SW 1271 (cell line): ENCODE measurements at places on chromosomes 1 and 21.

- DNase-seq = peak; percentile 67
Observed at GRCh38 chr1:99808391-99809115, 41.6 kb upstream of the AGL start.

GRCh38 chr1:167841530-167841929 lies 72.4 kb downstream of the ADCY10 start:
- DNase-seq = no peak

DNA sequence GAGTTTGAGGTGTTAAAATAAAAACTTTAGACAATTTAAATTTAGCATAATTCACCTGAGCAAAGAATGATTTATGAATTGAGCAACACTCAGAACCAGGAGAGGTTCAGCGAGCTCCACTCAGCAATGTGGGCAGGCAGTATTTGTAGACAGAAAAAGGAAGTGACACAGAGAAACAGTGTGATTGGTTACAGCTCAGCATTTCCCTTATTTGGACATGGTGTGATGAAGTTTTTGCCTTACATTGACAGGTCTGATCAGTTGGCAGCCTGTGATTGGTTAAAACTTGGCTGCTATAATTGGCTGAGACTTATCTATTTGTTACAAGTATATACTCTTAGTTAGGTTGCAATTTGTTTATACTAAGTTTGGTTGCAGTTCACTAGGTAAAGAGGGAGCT lies 621.2 kb upstream of the PRMT6 start:
- DNase-seq = no peak

DNA sequence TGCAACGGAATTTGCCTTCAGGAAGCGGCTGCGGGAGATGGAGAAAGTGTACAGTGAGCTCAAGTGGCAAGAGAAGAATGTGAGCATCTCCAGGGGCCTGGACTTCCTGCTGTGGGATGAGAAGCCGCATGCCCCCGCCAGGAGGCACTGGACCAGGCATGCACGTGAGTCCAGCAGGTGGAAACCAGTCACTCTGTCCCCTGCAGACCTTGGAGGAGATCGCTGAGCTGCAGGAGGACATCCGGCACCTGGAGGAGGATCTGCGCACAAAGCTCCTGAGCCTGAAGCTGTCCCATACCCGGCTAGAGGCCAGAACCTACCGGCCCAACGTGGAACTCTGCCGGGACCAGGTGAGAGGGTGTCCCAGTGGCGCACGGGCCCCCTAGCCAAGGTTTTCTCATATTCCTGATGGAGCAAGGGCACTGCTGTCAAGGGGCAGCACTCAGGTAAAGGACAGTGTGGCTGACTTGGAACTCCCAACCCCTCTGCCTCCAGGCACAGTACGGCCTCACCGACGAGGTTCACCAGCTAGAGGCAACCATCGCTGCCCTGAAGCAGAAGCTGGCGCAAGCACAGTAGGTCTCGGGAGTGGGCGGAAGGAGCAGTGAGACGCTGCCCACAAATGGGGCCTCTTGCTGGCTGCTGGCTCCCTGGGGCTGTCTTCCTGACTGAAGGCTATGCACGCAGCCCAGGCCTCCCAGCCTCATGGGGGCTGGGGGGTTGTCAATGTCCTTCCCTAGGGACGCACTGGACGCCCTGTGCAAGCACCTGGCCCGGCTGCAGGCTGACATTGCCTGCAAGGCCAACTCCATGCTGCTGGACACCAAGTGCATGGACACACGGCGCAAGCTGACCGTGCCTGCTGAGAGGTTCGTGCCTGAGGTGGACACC lies 1.2 kb upstream of the ADPRS start:
- no peak for DNase-seq

DNA sequence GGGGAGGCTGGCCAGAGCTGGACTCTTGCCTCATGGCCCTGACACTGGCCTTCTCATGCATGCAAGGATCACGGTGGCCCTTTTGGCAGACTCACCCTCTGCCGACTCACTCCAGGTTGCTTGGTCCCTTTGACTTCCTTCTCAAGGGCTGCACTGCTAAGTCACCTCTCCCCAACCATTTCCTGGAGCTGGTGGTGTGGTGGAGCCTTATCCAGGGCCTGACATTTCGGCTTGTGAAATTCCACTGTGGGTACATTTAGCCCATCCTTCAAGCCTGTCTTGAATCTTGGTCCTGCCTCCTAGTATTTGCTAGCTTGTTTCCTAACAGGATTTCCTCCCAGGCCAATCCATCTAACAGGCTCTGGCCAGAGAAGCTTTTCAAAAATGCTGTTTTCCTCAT lies 52.6 kb upstream of the JUN start:
- no peak for DNase-seq

GRCh38 chr1:176220100-176220689 lies 13.1 kb upstream of the COP1 start:
- DNase-seq = no peak

- DNase-seq = no peak
Observed at GRCh38 chr1:26469558-26469957, 2.7 kb upstream of the HMGN2 start.

- DNase-seq = no peak
Observed at GRCh38 chr1:11770011-11770410, 8.0 kb downstream of the C1orf167 start.

DNA sequence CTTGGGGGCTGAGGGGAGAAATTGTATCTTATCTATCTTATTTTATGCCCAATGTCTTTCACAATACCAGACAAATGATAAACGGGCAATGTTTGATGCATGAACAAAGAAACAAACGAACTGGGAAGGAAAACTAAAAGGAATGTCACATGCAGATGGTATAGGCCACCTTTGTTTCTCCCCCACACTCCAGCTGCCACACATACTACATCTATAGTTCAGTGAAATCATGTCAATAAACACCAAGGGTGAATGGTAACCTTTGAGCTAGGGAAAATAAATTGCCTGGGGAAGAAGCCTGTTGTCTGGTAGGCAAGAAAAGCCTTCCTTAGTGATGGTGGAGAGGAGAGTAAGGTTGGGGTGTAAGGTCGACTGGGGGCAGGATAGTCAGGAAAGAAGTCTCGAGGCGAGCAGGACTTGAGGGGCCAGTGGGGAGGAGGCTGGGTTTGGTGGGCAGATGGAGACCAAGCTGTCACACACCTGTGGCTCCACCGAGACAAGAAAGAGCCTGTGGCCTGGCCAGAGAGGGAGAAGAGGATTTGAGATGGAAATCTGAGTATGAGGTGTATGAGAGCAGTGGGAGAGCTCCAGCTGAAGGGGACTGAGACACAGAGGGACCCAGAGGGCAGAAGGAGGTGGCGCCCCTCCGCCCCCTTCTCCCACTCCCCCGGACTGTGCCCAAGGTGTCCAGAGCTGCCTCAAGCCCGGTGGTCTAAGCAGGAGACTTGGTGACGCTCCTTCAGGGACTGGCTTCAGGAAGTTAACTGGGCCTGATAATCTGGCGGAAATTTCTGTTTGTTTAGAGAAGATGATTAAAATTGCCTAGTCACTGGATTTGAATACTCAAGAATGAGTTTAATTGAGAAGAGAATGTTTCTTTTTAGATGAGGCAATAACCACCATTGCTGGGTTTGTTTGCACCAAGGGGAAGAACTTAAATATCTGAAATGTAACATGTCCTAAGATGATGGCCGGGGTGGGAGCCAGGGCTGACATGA lies 37.3 kb downstream of the ATF3 start:
- DNase-seq = no peak

DNA sequence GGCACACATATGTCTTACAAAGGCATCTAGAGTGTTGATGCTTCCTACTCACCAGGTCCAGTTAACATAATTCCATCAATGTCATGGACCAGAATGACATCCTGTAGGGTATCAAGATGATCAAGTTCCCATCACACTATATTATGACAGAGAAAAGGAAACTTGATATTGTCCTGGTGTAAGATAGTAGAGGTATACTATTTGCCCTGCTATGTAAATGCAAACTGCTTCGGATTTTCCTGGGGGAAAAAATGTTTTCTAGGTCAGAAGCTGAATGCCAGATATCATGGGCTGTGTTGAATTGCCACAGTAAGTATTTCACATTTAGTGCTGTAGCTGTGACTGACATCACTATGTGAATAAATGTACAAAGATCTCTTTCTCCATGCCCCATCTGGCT lies 16.2 kb upstream of the HYI start:
- DNase-seq = no peak

GRCh38 chr1:67514786-67515185 lies 84.6 kb upstream of the SERBP1 start:
- DNase-seq = no peak

DNA sequence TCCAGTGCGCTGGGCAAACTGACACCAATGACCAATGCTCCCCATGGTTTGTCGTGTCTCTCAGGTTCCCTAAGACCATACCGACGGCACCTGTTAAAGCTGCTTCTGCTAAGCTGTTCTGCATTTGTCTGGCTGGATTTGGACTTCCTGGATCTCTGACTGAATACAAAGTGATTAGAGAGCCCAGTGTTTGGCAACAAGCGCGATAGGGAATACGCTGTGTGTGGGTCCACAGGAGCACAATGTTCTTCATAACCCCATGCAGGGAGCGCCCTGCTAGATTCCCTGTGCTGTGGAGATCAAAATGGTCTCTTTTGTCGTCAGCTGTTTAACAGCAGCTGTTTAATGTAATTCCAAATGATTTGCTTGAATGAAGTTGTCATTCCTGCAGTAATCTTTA lies 26.0 kb upstream of the ESRRG start:
- no peak for DNase-seq

DNA sequence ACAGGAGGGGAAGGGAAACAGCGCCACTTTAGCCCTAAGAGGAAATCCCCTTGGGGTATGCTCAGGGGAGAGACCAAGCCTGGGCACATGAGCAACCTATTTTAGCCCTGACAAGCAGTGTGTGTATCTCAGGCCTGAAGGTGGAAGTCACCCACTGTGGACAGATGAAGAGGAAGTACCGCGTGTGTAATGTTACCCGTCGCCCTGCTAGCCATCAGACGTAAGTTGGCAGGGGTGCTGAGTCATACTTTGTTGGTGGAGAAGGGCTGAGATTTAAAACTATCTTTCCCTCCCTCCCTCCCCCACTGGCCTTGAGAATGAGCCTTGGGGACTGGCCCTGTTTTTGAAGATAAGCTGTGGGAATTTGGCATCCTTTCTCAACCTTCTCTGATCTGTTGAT lies 11.2 kb downstream of the AGO1 start:
- DNase-seq = no peak

GRCh38 chr1:244603498-244603897 lies 49.4 kb upstream of the DESI2 start:
- DNase-seq = no peak

GRCh38 chr1:60672449-60672848 lies 409.9 kb upstream of the NFIA start:
- no peak for DNase-seq

- DNase-seq = no peak
Observed at GRCh38 chr1:184553845-184554244, 167.0 kb downstream of the C1orf21 start.

- DNase-seq = no peak
Observed at GRCh38 chr1:23816906-23817305, 8.3 kb downstream of the HMGCL start.

DNA sequence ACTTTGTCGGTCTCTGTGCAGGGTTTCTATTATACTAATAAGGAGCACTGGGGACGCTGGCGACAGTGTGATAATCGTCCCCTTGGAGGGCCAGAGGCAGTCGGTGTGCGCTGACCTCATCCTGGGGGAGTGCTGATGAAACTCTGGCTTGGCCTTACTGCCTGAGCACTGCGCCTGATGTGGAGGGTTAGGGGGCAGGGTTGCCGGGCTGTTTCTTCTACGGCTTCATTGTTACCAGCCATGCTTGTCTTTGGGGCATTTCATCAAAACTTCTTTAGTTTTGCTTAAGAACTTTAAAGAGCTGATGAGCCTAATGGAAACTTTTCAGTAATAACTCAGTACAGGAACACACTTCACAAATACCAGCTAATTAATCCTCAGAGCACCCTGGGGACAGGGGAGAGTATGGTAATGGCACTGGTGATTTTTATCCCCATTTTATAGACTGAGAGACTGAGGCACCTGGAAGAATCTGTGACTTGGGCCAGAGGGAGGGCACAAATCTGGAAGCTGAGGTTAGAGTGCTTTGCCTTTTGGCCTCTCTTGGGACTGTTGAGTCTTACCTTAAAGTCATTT lies 81.8 kb downstream of the PEX14 start:
- no peak for DNase-seq

DNA sequence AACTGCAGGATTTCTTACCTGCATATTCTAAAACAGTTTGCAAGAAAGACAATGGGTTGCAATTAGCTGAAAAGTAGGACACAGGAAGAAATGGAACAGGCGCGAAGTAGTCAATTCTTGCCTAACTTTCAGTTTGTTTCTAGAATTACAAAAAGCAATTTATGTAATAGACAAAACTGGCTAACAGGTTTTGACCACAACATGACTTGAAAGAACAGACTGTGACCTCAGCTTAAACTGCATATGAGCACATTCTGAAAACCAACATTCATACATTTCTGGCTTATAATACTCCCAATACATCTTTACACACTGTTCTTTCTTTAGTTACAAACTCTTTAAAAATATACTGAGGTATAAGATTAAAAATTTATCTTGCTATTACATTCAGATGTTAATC lies 405.9 kb upstream of the B3GALT2 start:
- no peak for DNase-seq

DNA sequence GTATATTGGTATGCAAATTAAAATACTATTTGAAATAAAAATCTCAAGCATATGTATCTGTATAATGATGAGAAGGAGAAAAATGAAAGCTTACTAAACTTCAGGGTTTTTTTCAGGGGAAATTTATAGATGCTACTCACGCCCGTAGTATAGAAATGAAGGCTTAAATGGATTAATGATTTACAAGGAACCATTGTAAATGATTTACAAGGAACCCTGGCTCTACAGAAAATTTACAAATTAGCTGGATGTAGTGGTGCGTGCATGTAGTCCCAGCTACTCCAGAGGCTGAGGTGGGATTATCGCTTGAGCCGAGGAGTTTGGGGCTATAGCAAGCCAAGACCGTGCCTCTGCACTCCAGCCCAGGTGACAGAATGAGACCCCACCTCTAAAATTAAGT lies 150.5 kb downstream of the PCBP3 start:
- no peak for DNase-seq

DNA sequence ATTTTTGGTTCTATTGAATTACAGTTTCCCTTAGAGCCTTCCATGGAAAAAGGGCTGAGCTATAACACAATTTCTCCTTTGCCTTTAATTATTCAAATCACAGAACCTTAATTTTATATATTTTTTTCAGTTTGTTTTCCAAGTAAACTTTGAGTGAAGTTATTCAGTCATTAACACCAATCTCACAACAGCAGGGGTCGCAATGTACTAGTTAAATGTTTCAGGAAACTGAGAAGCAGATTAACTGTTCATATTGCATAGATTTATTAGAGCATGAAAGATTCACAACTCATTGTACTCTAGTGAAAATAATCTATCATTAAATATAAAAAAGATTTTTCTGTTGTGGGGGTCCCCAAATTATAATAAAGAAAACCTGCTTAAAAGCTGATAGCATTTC lies 64.1 kb downstream of the KIFAP3 start:
- DNase-seq = no peak

- DNase-seq = no peak
Observed at GRCh38 chr1:223017291-223017690, 125.8 kb downstream of the TLR5 start.
